ENCODE measurements at places on chromosomes 5 and 9.

DNA sequence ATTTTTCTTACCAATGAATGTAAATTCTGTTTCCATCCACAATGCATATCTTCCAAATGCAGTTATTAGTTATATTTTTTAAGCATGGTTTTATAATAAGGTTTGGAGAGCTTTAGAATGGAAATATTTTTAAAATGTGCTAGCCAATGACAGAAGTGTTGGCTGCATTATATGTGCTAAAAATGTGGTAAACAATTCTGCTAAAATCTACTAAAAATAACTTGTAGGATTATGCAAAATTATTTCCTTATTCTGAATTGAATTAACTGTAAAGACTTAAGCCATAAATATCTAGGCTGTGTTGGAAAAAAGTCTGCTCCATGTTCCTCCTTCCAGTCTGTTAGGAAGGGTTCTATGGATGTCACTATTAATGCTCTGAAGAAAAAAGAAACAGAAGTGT, 503.3 kb downstream of the PRR16 start:
- DNase-seq, result no peak

- no peak for DNase-seq
Observed at GRCh38 chr5:96809921-96810320, 2.2 kb upstream of the ERAP1 start.

DNA sequence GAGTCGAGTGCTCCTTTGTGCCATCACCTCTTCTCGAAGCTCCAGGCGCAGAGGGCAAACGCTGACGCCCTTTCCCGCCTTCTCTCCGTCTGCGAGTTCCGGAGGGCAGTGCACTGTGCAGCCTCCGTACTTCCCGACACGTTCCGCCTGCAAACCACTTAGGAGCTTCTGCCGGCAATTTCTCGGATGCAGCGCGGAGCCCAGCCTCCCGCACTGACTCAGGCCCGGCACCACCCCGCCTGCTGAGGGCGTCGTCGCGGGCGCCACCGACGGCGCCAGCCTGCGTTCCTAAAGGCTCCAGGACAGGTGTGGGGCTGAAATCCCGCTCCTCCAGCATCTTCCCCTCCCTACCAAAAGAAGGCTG, 9.3 kb upstream of the TRIM36 start:
- DNase-seq, result no peak

GRCh38 chr9:34139477-34140146, 13.1 kb upstream of the DCAF12 start:
- DNase-seq, result no peak

GRCh38 chr5:92741906-92742305, 839.1 kb downstream of the NR2F1-AS1 start:
- DNase-seq, result no peak

DNA sequence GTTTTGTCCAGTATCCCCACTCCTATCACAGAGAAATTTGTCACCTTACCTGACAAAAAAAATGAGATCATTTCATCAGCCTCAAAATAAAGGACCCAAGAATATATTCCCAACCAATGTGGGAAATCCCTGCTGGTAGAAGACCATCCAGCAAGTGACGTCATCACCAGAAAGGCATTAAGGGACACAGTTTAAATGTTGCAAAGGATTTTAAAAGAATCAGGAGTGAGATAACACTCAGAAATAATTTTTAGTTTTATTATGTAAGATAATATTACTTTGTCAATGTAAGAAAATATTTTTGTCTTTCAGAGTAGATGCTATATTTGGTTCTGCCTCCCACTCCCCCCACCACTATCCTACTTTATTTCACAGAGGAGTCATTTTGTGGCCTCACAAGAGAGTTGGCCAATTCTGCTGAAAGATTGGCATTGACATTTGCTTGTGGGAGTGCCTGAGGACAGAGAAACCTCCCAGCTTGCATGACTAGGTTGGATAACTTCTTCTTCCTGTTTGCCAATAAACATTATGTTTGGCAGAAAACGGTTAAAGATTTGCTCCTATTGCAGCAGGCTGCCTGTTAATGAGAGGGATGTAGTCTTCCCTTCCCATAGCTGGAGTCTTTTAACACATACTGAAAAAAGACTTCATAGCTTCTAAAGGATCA, 288.6 kb upstream of the DAB2 start:
- no peak for DNase-seq

GRCh38 chr9:113593682-113594281, 130.3 kb downstream of the RGS3 start:
- no peak for DNase-seq

- no peak for DNase-seq
Observed at GRCh38 chr9:78559449-78559885, 262.5 kb downstream of the PSAT1 start.

DNA sequence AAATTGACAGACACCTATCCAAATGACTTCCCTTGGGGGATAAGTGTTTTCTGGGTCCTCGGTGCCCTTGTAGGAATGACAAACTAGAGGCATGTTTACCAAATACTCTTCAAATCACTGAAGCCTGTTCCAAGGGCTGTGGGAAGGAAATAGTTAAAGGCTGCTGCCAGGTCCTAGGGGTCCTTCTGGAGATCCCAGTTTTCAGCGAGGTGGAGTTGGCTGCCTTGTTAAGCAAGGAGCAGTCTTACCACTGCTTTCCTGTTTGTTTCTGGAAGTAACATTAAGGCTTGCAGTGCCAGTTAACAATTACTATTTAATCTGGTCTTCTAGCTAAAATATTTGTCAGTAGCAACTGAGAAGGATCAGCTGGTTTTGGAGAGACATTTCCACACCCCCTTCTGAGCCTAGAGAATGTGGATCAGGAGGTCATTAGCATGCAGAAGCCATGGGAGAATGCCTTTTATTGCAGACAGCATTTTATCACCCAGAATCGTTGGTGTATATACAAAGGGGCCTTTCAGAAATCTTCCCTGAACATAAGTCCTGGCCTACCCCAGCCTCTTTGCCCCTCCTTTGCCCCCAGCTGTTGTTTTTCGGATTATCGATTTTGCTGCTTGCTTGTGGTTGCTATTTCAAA, 238.8 kb downstream of the DMAC1 start:
- no peak for DNase-seq

DNA sequence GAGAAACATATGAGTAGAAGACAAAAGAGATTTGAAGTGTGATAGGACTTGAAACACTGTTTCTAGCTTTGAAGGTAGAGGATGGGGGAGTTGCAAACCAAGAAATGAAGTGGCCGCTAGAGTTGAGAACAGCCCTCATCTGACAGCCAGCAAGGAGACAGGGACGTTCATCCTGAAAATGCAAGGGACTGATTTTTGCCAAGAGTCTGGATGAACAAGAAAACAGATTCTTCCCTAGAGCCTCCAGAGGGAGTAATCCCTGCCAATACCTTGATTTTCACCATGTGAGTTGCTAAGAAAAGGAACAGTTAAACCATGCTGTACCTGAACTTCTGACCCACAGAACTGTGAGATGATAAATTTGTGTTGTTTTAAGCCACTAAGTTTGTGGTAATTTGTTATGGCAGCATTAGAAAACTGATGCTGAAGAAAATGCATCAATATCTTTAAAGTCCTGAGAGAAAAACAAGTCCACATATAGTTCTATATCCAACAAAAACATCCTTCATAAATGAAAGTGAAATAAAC, 154.0 kb upstream of the ADAMTSL1 start:
- no peak for DNase-seq

DNA sequence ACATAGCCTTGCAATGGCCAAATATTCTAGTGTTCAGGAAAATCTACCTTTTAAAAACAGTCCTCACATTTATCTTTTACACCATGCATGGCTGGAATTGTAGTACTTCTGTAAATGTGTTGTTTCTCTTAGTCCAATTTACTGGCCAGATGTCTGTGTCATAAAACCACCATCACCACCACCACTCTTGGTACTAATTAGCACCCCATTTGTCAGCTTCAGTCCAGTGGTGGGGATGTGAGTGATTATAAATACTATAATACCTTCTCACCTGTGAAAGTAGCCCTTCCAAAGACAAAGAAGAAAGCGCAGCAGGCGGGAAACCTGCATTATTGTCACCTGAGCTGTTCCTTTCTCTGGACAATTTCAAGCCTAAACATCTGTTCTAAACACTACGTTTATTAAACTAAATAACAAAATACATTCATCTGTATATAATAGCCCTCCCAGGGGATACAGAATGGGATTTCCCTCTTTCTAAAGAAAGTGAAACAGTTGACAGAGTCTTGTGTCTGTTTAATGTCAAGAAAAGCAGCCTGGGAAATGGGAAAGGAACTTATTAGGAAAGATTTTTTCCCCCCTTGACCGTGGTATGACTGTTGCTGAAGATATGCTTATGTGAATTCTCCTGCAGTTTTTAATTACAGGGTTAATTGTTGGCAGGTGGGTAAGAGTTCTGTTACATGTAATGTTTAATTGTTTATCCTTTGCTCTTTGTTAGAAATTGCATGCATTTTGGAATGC, 144.5 kb upstream of the NUDT12 start:
- DNase-seq, result no peak

- DNase-seq, result no peak
Observed at GRCh38 chr5:32419791-32420190, 24.7 kb downstream of the ZFR start.

DNA sequence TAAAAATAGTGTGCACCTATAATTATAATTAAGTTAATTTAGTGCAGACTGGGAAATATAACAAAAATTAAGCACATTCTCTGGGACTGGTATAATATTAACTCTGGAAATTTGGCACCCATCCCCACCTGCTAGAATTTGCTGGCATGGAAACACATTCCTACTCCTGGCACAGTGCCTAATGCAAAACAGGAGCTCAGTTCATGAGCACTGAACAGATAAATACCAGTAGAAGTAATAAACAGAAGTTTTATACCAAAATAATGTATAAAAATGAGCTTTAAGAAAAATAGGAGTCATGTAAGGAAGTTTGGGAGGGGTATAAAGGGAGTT, 23.7 kb upstream of the NPR3 start:
- no peak for DNase-seq

- DNase-seq, result no peak
Observed at GRCh38 chr5:129110742-129111141, 16.2 kb downstream of the ISOC1 start.

- no peak for DNase-seq
Observed at GRCh38 chr5:125054146-125054545, 307.7 kb upstream of the ZNF608 start.

DNA sequence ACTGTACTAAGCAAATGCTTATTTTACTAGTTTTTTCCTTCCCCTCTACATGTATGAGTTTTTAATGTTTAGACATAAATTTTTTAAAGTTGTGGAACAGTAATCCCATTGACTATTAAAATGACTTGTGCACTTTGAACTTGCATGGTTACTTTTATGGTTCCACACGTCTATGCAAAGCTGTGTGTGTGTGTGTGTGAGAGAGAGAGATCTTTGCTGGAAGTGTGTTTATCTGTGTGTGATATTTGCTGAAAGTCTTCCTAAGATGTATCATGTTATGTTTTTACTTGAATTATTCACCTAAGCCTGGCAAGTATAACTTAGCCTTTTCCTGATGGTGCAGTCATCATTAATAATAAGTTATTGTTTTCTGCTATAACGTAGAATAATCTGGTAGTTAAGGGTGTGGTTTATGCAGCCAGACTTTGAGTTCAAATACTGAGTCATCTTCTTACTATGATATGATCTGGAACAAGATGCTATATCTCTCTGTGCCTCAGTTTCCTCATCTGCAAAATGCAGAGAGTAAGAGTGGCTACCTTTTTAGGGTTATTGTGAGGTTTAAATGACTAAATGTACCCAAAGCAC, 138.6 kb downstream of the SMARCA2 start:
- DNase-seq, result no peak

DNA sequence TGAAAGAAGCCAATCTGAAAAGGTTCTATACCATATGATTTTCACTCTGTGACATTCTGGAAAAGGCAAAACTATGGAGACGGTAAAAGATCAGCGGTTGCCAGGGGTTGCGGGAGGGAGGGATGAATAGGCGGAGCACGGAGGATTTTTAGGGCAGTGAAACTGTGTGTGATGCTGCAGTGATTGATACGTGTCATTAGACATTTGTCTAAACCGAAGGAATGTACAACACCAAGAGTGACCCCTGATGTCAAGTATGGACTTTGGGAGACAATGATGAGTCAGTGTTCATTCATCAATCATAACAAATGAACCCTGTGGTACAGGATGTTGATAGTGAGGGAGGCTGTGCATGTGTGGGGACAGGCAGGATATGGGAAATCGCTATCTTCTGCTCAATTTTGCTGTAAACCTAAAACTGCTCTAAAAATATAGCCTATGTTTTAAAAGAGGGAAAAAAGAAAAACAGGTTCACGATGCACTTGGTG, 34.4 kb downstream of the ERGIC1 start:
- DNase-seq, result no peak

DNA sequence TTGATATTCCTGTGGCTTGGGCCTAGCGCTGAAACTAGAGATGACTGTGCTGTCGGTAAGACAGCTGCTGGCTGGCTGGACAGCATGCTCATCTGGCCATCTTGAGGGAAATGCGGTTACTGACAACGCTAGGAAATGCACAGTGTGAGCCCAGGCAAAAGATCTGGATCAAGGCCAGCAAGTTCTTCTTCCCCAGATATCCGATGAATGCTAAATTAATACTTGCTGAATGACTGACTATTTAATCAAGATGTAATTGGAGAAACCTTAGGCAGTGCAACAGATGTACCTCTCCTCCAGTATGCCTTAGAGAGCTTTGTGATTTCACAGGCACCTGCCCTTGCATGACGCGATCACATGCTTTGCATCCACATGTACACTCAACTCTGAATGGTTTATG, 659.1 kb downstream of the EFNA5 start:
- no peak for DNase-seq

DNA sequence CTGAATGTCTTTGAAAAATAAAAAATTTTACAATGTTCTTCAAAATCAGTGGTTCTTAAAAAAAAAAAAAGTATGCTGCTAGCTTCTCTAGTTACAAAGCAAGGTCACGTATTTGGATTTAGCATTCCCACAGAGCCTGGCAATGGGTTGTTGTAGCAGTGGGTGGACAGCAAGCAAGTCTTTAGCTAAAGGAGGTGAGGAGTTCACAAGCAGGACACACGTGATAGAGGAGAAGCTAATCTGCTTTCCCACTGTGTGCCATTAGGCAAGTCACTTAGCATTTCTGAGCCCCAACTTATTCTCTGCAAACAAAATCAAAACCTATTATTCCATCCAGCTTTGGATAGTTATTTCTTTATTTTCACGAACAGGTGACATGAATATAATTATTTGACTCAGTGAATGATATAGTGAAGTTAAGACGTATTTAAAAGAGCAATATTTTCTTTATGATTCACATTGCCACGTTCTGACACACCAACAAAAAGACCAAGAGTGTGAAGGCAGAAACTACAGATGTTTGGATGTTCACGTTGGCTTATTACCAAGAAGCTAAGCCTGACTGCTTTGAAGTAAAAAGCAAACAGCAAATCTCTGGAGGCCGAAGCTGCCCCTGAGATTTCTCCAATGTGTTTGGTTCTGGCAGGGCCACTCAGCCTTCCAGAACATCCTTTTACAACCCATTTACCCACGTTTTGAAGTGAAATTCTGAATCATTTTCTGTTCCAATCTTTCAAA, 612.1 kb upstream of the CDH6 start:
- DNase-seq, result no peak

Data from NK-92 treated with Interleukin-12 subunit alpha and Interleukin-12 subunit beta, amount 100 ng/mL, for 24 hours (cell line).